ENCODE measurements at places on chromosomes 6 and 20.

DNA sequence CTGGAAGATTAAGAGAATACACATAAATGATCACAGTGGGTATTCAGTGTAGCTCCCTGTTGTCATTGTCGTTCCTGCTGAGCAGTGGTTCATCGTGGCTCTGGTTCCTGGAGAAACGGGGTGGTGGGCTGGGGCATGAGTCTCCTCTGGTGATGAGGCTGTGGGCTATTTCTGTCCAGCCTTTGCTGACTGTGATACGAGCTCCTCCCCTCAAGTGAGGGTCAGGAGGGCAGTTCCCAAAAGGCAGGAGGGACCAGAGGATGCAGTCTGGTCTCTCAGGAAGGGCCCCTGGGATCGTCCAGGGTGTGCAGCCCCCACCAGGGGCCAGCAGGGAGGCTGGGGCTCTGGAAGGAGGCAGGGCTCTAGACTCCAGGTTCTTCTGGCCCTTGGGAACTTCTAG, 31.1 kb upstream of the DLGAP4 start:
- no peak for DNase-seq

DNA sequence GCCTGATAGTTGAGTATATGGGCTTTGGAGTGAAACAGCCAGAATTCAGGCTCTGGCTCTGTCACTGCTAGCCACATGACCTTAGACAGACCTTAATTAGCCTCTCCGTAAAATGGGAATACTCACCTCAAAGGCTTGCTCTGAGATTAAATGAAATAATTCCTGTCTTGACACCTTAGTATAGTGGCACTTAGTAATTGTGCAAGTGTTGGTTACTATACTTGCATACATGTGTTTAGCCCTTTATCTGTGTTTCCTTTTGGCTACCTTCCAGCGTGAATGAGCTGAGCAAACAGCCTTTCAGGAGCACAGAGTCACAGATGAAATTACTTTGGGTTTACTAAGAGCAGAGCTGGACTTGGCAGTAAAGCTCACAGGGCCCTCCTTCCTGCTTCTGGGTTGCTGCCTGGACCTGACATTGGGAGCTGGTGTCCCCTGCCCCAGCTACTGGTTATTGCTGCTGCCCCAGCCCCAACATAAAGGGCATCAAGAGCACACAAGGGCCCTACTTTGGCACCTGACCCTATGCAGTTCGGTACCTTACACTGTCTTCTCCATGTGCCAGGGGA, 32.8 kb downstream of the CD164 start:
- no peak for DNase-seq

DNA sequence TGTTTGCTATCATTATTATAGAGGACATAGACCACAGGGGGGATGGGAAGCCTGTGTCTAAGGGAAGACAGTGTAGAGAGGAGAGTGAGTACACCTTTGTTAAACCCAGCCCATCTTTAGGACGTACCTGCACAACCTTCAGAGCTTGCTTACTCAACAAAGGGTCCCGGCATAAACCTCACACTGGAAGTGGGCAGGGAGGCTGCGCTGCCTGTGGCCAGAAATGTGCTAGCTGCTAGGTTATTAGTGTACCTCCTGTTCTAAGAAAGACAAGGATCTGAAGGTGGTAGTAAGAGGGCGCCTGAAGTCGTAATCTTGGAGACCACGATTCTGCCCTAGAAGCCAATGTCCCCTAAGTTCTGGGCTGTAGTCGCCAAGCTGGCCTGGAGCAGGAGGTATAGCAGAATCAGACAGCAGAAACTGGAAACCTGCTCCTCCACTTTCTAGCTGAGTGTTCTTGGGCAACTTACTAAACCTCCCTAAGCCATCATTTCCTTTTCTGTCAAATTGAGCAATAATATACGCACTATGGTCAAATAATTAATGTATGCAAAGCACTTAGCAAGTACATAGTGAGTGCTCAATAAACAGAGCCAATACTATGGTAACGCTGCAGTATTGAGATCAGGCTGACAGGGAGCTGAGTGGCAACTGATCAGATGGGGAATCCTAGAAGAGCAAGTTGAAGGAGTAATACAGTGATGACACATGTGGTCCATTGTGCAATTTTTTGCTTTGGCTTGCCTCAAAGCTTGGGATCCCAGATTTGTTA, 16.8 kb upstream of the AKIRIN2 start:
- DNase-seq, result no peak

GRCh38 chr6:149723771-149724417, 6.0 kb upstream of the LATS1 start:
- peak; percentile 47 for DNase-seq

DNA sequence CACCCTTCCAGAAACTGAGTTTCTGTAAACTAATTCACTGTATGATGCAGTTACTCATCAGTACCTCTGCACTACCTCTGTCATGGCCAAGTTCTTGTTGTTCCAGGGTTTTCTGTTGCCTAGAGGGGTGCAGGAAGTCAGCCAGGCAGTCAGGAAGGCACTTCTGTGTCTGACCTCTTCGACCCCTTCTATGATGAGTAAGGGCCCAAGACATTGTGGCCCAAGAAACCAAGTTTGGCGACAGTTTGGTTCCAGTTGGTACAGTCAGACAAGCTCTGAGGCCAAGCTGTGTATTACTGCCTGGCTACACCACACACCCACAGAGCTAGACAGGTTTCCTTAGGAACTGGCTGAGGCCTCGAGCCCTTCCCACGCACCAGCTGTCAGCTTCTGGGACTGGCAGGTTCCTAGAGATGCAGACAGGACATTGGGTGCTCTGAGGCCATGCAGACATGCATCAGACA, 41.2 kb downstream of the TRAF3IP2 start:
- DNase-seq, result peak; percentile 50

DNA sequence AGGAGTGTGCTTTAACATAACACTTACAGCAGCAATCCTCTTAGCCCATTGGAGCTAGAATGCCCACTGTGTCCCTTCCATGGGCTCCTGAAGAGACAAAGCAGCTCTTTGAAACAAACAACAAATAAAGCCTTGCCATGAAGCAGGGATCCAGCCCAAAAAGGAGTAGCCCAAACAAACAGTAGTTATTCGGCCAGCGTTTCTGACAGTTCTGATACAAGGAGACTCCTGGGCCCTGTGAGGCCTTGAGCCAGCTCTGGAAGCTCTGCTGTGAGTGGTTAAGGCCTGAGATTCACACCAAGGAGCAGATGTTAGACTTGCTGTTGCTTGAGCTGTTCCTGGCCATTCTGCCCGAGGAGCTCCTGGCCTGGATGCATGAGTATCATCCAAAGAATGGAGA, 16.9 kb upstream of the ZSCAN16 start:
- DNase-seq, result no peak

GRCh38 chr20:37042986-37043972, 52.5 kb downstream of the RBL1 start:
- peak; percentile 40 for DNase-seq

- DNase-seq, result no peak
Measured at GRCh38 chr6:27579973-27580372, 107.1 kb upstream of the ZNF184 start.

- DNase-seq, result no peak
Measured at GRCh38 chr6:157575436-157576145, 194.6 kb downstream of the ZDHHC14 start.

DNA sequence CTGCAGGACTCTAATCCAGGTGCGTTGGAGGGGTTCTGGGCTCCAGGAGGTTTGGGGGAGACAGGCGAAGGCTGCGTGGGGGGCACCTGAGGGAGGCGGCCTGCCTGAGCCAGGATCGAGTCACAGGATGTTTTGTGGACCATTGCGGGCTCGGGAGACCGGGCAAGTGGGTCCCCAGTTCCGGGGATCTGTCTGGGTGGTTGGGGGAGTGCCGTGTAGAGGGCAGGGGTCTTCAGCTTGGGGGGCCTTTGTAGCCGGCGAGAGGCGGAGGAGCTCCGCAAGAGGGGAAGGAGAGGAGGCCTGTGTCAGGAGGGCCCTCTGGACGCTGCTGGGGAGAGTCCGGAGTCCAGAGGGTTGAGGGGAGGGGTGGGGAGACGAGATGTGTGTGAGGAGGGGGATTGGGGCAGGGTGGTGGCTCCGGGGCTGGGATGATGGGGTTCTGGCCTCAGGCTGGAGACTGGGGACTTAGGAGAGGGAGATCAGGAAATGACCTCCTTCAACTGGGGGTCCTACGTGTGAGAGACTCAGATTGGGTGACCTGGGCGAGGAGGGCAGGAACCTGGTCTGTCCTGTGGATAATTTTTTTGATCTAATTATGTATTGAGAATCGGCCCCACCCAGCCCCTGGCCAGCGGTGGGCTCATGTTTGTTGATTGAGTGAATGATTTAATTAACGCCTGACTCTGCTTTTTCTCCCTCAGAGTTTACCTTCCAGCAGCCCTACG, 505 bp downstream of the SNAI1 start:
- no peak for DNase-seq

GRCh38 chr6:6683969-6684833, 95.7 kb downstream of the LY86 start:
- DNase-seq, result peak; percentile 75

DNA sequence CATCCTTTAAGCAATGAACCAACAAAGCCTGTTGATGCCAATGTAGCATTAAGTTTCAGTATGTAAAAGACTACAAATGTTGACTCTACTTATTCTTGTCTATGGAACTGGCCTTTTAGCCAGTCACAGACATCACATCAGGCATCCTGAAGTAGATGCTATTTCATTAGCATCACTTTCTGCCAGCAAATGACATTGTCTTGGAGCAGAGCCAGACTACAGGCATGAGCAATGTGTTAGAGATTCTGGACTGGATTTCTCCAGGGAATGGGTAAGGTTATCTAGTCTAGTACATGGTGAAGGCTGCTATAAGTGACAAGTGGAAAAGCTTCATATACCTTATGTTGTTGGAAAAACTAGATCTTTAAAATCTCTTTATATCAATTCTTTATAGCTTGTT, 142.9 kb downstream of the ADGRB3 start:
- DNase-seq, result no peak

DNA sequence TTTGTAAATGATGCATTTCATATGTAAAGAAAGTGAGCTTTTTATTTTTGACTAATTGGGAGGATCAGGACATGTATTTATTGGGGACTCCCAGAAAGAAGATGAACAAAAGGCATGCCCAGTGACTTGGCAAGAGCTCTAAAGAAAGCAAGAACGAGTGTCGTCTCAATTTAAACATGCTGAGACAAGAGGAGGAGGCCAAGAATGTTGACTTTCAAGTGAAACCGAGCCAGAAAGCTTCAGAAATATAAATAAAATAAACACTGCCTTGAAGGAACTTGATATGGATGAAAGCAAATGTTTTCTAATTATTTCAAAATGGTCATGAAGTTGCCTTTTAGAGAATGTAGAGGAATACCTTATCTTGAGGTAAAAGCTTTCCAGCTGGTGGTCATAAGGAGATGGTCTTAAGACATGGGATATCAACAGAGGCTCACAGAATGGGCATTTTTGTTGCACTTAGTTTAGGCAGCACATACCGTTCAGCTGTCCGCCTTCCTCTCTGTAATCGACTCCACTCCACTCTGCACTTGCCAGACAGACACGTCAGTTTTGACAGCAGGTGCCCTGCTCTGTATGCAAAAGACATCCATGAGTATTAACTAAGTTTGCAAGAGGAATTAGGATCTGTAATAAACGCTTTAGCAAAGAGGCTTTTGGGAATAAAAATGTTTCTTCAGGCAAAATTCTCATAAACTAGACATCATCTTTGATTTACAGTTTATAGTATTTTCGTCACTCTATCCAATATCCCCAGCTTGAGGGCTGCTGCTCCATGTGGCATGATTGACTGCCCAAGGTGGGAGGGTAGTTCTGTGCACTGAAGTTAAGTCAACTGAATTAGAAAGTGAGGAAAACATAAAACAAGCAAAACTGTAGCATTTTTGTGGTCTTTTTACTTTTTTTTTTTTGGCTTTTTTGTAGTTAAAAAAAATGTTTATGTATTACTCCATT, 613.1 kb downstream of the PKHD1 start:
- DNase-seq, result no peak

GRCh38 chr20:41654884-41655283, 36.7 kb upstream of the CHD6 start:
- no peak for DNase-seq

- DNase-seq, result no peak
Measured at GRCh38 chr6:16805243-16805950, 44.1 kb upstream of the ATXN1 start.

- DNase-seq, result no peak
Measured at GRCh38 chr6:11764250-11764604, 14.4 kb downstream of the ADTRP start.

GRCh38 chr6:131419702-131420101, 153.3 kb upstream of the ARG1 start:
- no peak for DNase-seq

- no peak for DNase-seq
Measured at GRCh38 chr6:151058021-151058733, 181.6 kb upstream of the AKAP12 start.

DNA sequence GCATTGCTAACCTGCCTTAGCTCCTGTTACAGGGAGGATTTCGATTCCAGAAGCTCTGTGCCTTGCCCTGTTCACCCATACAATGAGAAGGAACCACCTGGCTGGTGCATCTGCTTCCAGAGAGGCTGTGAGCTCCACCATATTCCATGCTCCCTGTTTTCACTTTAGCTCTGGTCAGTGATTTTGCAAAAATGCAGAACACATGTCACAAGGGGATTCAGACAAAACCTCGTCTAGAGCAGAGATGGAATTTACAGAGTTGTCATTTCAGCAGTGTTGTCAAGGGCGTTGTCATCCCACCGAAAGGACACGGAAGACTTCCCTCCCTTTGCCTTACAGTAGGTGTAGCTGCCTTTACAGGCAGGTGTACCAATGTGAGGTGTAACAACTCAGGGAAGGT, 223.0 kb upstream of the ARID1B start:
- no peak for DNase-seq

DNA sequence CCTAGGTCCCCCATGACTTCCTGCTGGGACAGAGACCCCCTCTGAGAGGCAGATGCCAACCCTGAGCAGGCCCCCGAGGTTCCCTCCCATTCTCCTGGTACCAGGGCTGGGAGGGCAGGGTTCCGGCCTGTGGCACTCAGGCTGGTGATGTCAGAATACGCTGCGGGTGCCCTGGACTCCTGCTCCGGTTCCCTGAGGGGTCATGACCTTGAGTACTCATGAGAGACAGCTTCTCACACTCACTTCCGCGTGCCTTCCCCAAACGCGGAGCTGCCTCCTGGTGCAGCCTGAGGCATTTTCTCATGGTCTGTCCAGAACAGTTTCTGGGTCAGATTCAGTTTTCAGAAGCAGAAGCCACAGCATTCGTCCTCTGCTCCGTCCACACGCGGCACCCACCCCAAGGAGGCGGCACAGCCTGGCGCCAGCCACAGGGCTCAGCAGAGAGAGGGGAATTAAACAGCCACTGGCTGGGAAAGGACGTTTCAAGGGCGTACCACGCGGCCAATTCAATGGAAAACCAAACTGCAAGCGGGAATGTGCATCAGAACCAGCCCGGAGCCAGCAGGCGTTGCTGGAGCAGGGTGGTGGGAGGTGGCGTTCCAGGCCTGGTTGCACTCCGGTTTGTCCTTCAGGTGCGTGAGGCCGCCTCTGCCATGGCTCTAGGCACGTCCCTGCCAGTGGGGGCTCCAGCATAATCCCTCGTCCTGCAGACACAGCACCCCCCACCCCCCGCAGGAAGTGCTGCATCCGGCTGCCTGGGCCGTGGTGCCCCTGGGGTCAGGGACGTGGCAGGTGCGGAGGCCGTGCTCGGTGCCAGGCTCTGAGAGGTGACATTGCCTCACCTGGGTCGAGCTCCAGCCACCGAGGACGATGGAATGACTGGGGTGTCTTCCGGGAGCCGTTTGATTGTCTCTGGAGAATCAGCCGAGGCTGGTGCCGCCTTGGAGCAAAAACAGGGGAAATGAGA, 58.3 kb upstream of the BHLHE23 start:
- DNase-seq, result no peak
